ENCODE measurements at places on chromosomes 1 and 21. TPM values are rescaled to one million over a fixed set of nuclear protein-coding genes. Genes with fewer than 3 reads are reported as not detected.
A peak's percentile ranks its signal among the peaks of the same experiment; 100 is the strongest.

SLC1A7 gene
- not detected for total RNA-seq

RYR2 gene
- 33.5 TPM for total RNA-seq

WRAP73 gene
- total RNA-seq, result 0.89 TPM

RIMS3 gene
- total RNA-seq, result 4.7 TPM

PTPN14 gene
- total RNA-seq, result 38.7 TPM

SERPINC1 gene
- not detected for total RNA-seq

HSD3B1 gene
- total RNA-seq, result not detected

IQCC gene
- not detected for total RNA-seq

SDC3 gene
- total RNA-seq, result 47.2 TPM

NPHS2 gene
- total RNA-seq, result not detected

ORC1 gene
- total RNA-seq, result 19.4 TPM

GRCh38 chr1:228740543-228741317 is 5.5 kb downstream of the RHOU start:
- DNase-seq, result no peak

GRCh38 chr1:41977326-41977725 is 58.6 kb upstream of the HIVEP3 start:
- no peak for DNase-seq

GRCh38 chr1:178542554-178543289 is 29.8 kb downstream of the TEX35 start:
- peak; percentile 92 for DNase-seq

DNA sequence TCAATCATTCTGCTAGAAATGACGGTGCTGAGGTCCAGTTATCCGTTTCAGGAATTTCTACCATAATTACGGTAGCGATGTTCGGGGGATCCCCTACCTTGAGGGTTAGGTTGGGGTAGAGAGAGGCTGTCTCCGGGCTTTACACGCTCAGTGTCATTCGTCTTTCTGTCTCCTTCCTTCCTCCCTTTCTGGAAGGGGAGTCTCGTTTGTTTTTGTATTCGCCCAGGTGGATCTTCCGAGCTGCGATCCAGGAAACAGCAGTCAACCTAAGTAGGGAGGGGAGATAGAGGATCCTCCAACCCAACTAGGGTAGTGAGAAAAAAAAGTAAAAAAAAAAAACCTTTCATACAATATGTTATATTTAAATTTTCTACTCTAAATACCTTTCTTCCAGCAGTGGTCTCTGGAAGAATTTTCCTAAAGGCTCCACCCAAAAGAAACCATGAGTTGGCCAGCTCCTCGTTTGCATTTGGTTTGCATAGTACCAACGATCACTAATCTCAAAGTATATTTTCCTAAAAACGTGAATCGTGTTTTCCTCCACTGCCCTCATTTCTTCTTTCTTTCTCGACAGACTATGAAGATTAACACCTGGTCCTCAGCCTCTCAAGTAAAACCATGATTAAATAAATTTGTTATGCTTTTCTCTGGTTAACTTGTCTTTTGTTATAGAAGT is 611 bp upstream of the PIK3C2B start:
- DNase-seq, result no peak

- DNase-seq, result no peak
Measured at GRCh38 chr1:93976291-93976690, 67.1 kb upstream of the GCLM start.

DNA sequence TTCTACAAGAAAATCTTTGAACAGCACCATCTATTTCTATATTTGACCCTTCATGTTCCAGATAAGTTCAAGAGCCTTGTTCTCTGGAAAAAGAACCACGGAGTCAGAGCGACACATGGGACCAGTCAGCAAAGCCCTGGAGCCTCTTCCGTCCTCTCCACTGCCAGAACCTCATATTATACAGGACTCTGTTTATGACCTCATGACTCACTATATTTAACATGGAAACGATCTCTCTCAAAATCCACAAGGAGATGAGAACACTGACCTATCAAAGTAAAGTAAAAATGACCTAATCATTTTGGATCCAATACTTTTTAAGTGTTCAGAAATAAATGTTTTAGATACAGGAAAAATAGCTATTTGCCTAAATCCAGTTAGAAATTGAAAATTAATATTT is 124.6 kb upstream of the KRTAP19-8 start:
- no peak for DNase-seq

DNA sequence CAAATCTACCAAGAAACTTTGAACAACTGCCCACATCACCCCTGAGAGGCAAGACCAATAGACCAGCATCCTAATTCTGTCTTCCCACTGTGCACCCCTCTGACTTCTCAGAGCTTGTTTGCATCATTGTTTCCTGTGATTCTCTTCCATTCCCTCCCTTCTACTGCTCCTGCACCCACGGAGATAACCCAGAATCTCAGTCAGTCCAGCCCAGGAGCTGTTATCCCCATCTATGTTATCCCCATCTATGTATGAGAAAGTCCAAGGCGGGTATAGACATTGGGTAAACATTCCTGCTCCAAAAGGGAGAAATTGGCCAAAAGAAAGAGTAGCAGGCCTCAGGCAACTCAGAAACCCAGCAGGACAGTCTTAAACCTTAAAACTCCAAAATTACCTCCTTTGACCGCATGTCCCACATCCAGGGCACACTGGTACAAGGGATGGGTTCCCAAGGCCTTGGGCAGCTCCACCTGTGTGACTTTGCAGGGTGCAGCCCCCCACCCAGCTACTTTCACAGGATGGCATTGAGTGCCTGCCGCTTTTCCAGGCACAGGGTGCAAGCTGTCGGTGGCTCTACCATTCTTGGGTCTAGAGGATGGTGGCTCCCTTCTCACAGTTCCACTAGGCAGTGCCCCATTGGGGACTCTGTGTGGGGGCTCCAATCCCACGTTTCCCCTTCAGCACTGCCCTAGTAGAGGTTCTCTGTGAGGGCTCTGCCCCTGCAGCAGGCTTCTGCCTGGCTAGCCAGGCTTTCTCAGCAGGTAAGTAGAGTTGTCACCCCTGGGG is 414.8 kb downstream of the NPHP4 start:
- no peak for DNase-seq

- no peak for DNase-seq
Measured at GRCh38 chr1:38584448-38585355, 274.9 kb downstream of the RRAGC start.

DNA sequence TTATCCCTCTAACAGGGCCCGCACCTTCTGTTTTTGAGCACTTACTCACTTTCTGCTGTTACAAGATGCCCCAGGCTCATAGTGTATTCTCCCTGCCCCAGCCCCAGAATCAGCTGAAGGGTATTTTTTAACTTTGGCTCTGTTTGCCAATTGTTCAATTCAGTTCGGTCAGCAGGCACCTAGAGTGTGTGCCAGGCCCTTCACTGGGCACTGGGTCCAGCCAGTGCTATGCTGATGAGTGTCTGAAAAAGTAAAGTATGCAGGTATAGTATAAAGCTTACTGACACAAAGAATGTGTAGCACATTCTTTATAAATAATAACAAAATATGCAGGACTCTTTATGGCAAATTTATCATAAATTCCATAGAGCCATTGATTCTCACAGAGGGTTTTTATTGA is 35.0 kb downstream of the FHAD1 start:
- DNase-seq, result no peak

DNA sequence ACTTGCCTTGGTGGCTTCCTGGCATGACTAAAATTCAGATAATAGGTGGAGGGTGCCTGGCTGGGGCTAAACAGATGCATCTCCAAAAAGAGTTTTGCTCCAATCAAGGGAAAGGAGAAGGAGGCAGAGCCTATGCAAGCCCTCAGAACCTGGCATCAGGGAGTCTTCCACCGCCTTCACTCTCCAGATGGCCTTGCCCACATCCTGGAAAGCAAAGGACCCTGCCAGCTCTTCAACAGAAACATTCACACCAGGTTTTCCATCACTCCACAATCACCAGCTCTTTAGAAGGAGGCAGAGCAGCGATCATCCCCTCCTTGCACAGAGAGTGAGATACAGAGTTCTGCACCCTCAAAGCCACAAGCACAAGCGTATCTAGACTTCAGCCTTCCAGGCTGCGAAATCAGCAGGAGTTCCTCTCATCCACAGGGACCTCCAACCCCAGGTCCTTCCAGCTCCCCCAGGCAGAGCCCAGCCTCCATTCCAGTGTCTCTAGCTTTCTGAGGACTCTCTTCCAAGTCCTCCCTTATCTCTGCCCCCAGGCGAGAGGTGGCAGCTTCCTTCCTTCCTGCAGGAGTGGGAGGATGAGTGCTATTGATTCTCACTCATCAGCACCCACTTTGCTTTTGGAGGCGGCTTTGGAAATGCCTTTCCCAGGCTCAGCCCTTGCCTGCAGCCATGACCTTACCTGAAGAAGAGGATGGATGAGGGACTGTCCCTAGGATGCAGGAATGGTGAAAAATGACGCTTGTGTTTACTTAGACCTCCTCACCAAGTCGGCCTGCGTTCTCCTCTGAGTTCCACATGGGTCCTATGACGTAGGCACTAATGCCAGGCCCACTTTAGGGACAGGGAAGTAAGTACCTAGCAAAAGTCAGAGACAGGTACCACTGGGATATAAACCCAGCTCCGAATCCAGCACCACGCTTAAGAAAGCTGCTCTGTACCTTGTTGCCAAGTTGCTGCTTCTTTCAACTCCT is 75.4 kb downstream of the RIPK4 start:
- DNase-seq, result no peak

DNA sequence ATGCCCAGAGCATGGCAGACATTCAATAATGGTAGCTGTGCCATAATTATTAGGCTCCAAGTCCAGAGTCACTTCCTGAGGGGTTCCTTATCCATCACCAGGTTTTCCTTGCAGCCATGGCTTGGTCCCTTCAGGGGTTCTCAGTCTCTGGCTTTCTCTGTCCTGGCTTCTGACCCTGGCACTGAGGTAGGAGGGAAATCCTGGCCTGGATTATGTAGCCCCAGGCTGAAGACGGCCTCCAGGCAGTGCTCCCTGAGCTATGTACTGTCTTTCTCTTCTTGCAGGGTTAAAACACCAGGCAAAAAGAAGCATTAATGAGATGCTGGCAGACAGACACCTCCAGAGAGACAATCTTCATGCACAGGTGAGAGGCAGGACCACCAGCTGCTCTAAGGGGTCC is 9.5 kb upstream of the PADI3 start:
- DNase-seq, result peak; percentile 88

- DNase-seq, result peak; percentile 11
Measured at GRCh38 chr1:73839922-73840321, 358.1 kb downstream of the LRRIQ3 start.

DNA sequence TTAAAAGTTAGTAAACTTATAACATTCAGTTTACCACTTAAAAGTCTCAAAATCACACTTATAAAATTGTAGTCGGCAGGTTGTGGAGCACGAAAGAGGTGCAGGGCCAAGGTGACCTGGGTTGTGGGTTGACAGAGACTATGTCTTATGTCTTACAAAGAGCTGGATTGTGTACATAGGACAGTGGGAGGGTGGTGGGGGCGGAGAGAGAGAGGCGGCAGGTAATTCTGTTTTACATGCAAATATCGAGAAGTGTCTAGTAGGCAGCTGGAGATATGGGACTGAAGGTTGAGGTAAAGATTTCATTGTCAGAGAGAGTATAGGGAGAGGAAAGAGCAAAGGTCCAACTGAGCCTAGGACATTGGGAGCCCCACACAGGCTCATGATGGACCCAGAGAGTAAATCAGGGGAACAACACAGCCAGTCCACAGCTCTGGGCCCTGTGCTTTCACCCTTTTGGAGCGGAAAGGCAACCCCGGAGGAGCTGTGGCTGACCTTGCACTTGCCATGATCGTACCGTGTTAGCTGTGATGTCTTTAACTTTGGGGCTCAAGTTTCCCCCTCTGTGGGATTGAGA is 28.1 kb upstream of the ZBTB18 start:
- DNase-seq, result no peak

- DNase-seq, result no peak
Measured at GRCh38 chr1:15621975-15622374, 4.7 kb downstream of the DDI2 start.

GRCh38 chr1:151905070-151905442 is 4.3 kb downstream of the THEM4 start:
- DNase-seq, result no peak

DNA sequence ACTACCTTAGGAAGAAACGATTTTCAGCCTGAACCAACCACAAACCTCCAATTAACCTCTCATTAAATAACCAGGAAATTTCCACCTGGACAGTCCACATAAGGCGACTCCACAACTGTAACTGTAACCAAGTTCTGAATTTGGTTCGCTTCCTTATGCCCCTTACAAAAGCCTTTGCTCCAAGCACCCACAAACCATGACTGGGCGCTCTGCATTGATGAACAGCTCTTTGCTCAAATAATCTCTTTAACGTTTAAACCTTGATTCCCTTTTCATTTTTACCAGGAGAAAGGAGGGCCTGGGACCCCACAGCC is 38.2 kb upstream of the ZNF124 start:
- no peak for DNase-seq

- peak; percentile 57 for DNase-seq
Measured at GRCh38 chr1:205488074-205488723, 16.3 kb upstream of the CDK18 start.

- no peak for DNase-seq
Measured at GRCh38 chr1:119397986-119398385, 17.0 kb upstream of the HSD3B2 start.

DNA sequence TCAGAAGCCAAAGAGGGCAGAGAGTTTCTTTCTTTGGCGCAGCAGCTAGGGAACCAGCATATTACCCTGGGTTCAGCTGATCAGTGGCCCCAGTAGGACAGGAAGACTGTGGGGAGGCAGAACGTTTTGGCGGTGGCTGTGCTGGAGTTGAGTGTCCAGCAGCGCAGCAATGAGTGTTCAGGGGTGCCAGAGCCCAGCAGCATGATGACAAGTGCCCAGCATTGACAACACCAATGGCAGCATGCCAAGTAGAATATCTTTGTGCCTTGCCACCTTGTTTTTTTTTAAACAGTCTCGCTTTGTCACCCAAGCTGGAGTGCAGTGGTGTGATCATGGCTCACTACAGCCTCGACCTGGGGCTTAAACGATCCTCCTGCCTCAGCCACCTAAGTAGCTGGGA is 106.7 kb upstream of the CDC42BPA start:
- no peak for DNase-seq

GRCh38 chr1:227781314-227781930 is 34.1 kb upstream of the PRSS38 start:
- DNase-seq, result no peak

DNA sequence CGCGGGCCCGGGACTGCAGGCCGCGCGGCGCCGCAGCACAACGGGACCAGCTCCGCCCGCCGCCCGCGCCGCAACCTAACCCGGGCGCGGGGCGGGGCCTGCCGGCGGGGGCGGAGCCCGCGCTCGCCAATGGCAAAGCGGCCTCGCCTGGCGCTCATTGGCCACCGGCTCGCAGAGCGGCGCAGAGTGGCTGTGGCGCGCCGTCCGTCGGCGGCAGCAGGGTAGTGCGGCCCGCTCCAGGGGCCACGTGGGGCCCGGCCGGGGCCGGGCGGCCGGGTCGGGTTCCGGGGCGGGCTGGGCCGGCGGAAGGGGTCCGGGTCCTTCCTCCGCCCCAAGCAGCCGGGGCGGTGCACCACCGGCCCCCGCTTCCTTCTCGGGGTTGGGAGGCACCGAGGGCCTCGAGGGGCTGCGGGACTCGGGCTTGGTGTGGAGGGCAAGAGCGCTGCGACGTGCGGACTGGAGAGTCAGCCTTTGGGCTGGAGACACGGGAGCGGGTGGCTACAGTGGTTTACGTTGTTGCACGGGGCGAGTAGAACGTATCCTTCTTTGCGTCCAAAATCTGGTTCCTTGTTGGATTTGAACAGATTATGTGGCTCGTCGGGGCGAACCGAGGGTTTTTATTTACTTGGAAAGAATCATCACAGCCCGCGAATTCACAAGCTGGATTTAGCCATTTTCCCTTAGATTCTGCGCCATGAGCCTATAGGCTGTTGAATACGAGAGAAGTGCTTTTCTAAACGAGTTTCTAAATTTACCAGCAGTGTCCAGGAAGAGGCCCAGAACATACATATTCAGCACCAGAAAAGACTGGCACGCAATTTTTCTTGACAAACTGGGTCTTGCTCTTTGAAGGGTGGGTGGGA is at the start of gene SRM:
SRM (minus strand) TSS at position 51 of the 863 bp plus-strand sequence. CDS start 75 bp downstream, outside the sequence.
- DNase-seq, result peak; percentile 97
